ENCODE measurements at places on chromosomes 5 and 9.

GRCh38 chr9:99666571-99666970 is 155.1 kb upstream of the NR4A3 start:
- DNase-seq: no peak

- DNase-seq: no peak
Measured at GRCh38 chr5:72251386-72251785, 68.7 kb downstream of the MRPS27 start.

GRCh38 chr5:115718927-115719326 is 93.1 kb upstream of the TMED7 start:
- DNase-seq: no peak

DNA sequence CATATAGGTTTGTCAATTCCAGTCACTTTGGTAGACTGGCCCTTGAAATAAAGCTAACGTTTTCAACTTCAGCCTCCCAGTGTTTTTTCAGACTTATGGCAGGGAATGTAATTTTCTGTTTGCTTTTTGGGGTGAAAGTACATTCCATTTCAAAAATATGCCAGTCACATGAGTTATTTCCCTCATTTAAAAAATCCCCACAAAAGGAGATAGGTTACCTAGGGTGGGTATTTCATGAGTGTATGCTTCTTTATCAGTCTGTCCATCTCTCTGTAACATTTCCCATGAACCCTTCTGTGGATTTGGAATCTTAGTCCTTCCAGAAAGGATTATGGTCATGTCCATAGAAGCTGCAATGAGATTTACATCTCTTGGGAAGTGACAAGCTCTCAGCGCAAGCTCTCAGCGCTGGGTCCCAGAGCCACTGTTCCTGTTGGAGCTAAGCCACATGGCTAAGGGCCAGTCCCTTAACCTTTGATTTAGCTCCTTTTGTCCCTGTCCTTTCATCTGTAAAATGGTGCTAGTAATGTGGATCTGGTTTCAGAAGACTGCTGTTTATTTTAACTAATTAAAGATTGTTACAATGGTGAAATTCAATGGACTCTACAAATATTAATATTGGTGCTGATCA is 294.9 kb downstream of the NR3C1 start:
- DNase-seq: no peak

DNA sequence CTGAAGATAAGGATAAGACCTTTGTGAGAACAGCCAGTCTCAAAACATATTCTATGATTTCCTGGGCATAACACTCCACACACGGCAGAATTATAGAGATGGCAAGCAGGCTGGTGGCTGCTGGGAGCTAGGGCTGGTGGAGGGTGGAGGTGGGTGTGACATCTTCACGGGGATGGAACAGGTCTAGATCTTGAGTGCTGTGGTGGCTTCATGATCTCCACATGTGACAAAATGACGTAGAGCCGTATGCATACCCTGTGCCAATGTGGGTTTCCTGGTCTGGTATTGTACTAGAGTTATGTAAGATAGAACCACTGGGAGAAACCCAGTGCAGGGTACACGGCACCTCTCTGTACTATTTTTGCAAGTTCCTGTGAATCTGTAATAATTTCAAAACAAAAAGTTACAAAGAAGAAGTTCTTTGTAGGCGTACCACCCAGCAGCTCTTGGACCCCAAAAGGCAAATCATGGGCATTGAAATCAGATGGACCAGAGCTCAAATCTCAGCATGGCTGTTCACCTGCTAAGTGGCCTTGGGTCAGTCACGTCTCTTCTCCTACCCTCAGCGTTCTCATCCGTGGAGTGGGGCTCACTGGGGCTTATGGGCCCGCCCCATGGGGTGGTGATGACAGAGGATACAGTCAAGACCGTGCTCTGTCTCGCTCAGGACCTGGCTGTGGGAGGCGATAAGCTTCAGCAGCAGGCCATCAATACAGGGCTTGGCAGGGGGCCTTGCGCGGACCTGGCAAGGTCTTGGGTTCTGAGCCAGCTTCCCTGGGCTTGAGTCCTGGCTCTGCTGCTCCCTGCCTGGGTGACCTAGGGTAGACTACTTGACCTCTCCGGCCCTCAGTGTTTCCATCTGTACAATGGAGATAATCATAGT is 74.7 kb upstream of the UNC5A start:
- DNase-seq: no peak

- DNase-seq: no peak
Measured at GRCh38 chr9:96258967-96259366, 43.0 kb downstream of the HSD17B3 start.

DNA sequence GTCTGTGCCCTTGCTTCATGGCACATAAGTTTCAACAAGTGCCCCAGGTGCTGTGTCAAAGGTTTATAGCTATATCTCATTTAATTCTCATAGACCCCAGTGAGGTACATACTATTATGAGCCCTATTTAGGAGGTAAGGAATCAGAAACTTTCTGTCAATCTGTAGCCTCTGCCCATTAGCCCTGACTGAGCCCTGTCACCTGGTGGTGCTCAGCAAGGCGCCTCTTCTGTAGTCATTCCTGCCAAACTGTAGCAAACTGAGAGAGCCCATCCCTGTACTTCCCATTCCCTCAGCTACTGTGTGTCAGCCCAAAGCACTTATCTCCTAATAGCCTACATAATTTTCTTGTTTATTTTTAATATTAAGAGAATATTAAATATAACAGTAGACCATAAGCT is 46.5 kb upstream of the FOXI1 start:
- no peak for DNase-seq

DNA sequence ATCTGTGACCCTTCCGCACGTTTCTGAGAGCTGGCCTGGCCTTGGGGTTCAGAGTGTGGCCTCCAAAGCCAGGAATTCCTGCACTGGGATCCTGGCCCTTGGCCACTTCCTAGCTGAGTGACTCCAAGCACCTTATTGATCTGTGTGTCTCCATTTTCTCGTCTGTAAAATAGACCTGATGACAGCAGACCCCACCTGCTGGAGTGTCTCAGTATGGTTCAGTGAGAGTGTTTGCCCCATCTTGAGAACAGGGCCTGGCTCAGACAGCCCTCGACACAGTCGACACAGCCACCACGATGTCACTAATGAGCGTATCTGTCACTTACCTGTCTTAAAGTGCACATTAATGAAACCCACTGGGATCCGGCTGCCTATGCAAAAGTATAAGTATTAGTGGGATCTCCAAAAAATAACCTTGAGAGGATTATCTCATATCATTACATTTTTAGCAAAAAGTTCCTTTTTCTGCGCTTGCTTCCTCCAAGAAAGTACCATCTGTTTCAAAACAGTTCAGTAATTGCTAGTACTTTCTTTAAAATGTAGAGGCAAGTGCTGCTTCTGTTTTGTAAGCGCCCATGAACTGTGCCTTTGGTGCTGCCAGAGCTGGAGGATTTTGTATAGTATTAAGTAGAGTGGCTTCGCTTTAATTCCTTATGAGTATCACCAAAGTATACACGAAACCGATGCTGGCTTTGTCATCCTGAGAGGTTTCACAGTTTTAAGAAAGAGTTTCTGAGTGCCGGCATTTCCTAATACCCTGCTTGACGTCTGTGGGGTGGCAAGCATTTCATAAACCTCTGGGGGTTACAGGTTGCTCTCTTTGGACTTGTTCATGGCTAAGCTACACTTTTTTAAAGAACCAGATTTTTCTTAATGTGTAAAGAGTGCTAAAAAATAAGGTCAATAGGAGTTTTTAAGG is 31.7 kb downstream of the UBE2QL1 start:
- DNase-seq: no peak

GRCh38 chr5:91367344-91367743 is 15.8 kb downstream of the ARRDC3 start:
- DNase-seq: no peak

- no peak for DNase-seq
Measured at GRCh38 chr5:32098890-32099310, 75.2 kb downstream of the GOLPH3 start.

All from NCI-H526 (cell line).